ENCODE measurements at places on chromosomes 5 and 9.

GRCh38 chr5:143402553-143403333 is 743 bp downstream of the NR3C1 start:
- peak; percentile 2 for ATAC-seq

GRCh38 chr9:130635721-130636647 is 28.4 kb upstream of the PRDM12 start:
- ATAC-seq: no peak

- ATAC-seq: no peak
Observed at GRCh38 chr5:178429491-178430185, 160.6 kb downstream of the COL23A1 start.

GRCh38 chr5:133992429-133993155 is 12.2 kb downstream of the VDAC1 start:
- ATAC-seq: no peak

GRCh38 chr9:76607730-76608436 is 148.9 kb downstream of the GCNT1 start:
- no peak for ATAC-seq

DNA sequence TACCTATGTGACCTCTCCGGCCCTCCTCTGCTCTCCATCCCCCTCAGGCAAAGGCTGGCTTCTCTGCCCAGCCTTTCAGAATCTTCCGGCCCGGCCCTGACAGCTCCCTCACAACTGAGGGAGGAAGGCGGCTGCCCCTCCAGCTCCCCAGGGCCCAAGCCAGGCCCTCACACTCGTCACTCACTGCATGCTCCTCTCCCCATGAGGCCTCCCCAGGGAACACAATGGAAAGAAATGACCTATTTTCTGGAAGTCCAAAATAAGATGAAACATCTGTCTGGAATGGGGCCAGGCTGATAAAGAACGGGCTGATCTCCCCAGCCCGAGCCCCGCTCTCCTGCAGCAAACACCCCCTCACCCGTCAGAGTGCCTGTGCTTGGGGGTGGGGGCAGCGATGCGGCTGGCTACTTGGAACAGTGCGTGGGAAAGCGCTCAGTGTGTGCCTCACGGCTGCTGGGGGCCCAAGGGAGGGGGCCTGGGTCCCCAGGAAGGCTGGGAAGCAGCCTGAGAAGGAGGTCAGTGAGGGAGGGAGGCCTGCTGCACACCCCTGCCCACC is 11.3 kb downstream of the PDGFRB start:
- ATAC-seq: no peak

- peak; percentile 71 for ATAC-seq
Observed at GRCh38 chr5:73694089-73694488, 68.1 kb downstream of the ARHGEF28 start.

DNA sequence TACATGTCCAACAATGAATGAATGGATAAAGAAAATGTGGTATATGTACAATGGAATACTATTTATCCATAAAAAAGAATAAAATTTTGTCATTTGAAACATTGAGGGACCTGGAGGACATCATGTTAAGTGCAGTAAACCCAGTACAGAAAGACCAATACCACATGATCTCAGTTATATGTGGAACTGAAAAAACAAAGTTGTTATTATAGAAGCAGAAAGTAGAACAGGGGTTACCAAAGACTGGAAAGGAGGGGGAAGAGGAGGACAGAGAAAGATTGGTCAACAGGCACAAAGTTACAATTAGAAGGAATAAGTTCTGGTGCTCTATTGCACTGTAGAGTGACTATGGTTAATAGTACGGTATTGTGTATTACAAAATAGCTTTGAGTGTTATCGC is 233.8 kb downstream of the SEMA6A start:
- ATAC-seq: peak; percentile 43

DNA sequence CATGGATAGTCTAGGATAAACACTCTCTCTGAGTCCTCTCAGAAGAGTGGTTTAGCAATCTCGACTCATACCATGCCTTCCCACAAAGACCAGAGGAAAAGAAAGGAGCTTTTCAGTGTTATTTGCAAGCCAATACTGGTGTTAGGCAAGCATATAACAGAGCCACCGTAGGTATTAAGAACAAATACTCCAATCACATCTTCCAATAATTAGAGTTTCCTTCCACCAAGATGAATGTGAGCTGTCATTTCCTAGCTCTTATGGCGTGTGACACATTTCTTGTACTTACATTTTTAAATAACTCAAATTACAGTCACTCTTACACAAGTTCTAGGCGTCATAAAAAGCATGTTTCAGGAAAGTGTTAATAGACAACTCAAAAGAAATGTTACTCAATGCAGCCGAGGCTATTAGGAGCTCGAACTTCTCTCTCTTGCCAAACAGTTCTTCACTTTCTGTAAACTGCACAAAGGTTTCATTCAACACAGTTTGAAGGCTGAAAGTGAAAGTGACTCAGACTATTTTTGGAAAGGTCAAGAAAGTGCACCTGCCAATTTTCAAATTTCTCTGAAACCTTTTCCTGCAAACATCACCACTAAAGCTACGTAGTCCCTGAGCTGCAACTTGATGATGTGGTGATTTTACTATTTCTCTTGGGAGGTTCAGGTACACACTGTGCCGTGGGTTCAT is 153.8 kb downstream of the AUH start:
- ATAC-seq: peak; percentile 95

GRCh38 chr5:167001246-167001645 is 1290.2 kb upstream of the WWC1 start:
- no peak for ATAC-seq

GRCh38 chr9:3509926-3510325 is 15.9 kb downstream of the RFX3 start:
- ATAC-seq: no peak
